ENCODE measurements at places on chromosomes 2 and 18. TPM values are rescaled to one million over a fixed set of nuclear protein-coding genes. Genes with fewer than 3 reads are reported as not detected.

- H3K27me3 ChIP-seq: no peaks in the 10 kb centered on the region
- no peak overlapping the region for H3K4me3 ChIP-seq
- H3K27ac ChIP-seq: no peak overlapping the region
- DNase-seq: no peak
- no peaks in the 10 kb centered on the region for H3K36me3 ChIP-seq
Observed at GRCh38 chr18:63788447-63789096, 13.4 kb downstream of the SERPINB7 start.

DNA sequence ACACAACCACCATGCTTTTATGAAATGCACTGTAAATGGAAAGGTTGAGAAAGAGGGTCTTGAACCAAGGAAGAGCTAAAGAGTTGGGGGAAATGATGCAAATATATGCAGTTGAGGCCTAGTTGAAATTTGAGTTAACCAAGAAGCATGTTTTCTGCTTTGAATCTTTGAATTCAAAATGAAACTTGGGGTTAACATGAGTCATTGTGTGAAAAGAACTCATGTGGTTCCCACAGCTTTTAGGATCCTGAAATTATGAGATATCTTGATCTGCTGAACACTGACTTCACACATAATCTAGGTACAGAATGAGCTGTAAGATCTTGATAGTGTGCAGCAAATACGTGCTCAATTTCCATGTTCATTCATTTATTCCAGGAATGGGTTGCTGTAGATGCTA is 422.9 kb upstream of the TRIB2 start:
- DNase-seq: no peak
- no peaks in the 10 kb centered on the region for H3K36me3 ChIP-seq
- no peaks in the 10 kb centered on the region for H3K4me1 ChIP-seq
- no peak overlapping the region for H3K4me3 ChIP-seq
- H3K27me3 ChIP-seq: no peaks in the 10 kb centered on the region

DNA sequence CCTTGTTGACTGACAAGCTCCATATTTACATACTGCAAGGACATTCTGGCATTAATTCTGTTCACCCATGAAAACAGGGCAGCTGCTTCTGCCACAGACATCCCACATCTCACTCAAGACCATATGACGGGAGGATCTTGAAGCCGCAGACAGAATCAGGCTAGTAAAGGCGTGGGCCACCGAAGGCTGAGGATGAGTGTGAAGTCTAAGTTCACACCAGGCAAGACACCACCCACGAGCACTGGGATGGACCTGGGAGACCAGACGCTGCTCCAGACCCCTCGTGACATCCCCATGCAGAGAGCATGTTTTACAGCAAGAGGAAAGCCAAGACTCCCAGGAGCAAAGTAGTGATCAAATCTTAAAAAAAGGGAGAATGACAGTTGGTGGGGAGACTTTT is 3.2 kb downstream of the FHL2 start:
- no peaks in the 10 kb centered on the region for H3K27me3 ChIP-seq
- no peaks in the 10 kb centered on the region for H3K36me3 ChIP-seq
- DNase-seq: no peak
- peaks cover 77% of the 10 kb centered on the region for H3K4me1 ChIP-seq
- H3K27ac ChIP-seq: no peak overlapping the region

The PLEKHH2 gene
- 20.3 TPM for total RNA-seq

DNA sequence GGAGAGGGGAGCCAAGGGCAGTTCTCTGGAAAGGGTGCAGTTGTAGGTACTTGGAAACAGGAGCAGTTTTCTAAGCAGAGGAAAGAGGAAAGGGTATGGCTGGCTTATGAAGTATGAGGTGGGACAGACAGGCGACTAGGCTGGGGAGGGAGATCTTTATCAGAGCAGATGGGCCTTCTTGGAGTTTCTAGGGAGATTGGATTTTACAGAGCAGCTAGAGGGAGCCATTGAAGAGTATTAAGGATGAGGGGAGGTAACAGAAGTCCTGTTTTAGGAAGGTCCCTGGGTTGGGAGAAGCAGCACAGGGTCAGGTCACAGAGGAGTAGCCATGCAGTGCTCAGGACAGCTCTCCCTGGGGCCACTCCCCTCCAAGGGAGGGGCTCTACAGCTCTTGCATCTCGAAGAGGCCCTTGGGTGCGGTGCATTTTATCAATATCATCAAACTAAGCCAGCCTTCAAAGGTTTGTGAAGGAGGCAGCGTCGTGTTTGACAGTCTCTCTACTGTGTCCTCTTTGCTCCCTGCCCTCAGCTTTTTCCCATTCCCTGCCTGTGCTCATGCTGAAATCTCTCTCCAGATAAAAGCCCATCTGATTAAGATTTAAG is 154.3 kb downstream of the SETBP1 start:
- no peak overlapping the region for H3K27ac ChIP-seq
- no peak overlapping the region for H3K4me3 ChIP-seq
- peaks cover 83% of the 10 kb centered on the region for H3K4me1 ChIP-seq
- H3K36me3 ChIP-seq: no peaks in the 10 kb centered on the region
- H3K27me3 ChIP-seq: no peaks in the 10 kb centered on the region

DNA sequence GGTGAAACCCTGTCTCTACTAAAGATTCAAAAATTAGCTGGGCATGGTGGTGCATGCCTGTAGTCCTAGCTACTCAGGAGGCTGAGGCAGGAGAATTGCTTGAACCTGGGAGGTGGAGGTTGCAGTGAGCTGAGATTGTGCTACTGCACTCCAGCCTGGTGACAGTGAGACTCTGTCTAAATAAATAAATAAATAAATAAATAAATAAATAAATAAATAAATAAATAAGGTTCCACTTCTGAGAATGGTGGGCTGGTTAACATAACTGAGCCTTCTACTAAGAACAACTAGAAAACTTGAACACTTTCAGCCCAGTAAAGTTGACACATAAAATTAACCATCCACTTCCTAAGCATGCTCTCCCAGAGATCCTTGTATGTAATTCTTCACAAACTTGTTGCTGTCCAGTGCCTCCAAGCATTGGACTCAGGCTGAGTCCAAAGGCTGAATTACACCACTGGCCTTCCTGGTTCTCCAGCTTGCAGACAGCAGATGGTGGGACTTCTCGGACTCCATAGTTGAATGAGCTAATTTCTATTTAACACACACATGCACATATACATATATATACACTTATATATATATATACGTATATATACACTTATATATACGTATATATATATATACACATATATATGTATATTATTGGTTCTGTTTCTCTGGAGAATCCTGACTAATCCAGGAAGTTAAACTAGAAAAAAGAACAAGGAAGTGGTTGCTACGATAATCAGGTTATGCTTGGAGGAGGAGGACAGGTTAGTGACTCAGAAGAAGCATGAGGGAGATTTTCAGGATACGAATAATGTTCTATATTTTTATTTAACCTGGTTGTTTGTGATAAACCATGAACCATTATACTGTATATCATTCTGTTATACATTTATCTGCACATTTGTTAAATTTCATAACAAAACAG is 348.8 kb downstream of the METTL4 start:
- no peaks in the 10 kb centered on the region for H3K36me3 ChIP-seq
- no peak overlapping the region for H3K4me3 ChIP-seq
- no peaks in the 10 kb centered on the region for H3K4me1 ChIP-seq
- no peaks in the 10 kb centered on the region for H3K27me3 ChIP-seq

The FBXO41 gene
- 1.7 TPM for total RNA-seq

GRCh38 chr2:226746196-226746800 is 53.3 kb downstream of the IRS1 start:
- H3K4me1 ChIP-seq: peaks cover 36% of the 10 kb centered on the region
- H3K36me3 ChIP-seq: no peaks in the 10 kb centered on the region
- no peak for DNase-seq

Data from esophagus muscularis mucosa (tissue), 4 donors.